ENCODE measurements at places on chromosomes 12 and 14.

DNA sequence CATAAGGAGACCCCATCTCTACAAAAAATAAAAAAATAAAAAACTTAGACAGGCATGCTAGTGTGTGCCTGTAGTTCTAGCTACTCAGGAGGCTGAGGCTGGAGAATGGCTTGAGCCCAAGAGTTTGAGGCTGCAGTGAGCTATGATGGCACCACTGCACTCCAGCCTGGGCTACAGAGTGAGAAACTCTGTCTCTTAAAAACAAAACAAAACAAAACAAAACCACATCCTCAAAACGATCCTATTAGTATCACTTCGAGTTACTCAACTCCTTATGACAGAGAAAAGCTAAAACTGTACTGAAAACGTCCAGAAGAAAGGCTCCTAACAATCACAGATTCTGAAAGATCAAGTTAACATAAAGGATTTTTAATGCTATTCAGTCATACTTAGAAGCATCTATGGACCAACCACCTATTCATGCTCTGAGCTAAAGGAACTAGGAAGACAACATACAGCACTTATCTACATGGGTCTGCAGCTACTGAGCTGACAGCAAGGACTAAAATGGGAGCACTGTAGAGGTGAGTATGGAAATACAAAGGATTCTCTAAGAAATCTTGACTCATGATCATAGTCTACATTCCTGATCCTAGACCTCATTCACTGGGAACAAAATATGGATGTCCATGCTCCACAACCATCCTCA is 75.3 kb upstream of the DUSP6 start:
- no peak for DNase-seq

- DNase-seq = peak; percentile 24
Observed at GRCh38 chr14:87615822-87616679, 376.9 kb downstream of the GALC start.

- no peak for DNase-seq
Observed at GRCh38 chr12:67415473-67415872, 146.3 kb downstream of the CAND1 start.

GRCh38 chr12:65389436-65389835 is 111.0 kb downstream of the MSRB3 start:
- DNase-seq = no peak

- DNase-seq = no peak
Observed at GRCh38 chr12:94248582-94248981, 100.2 kb downstream of the PLXNC1 start.

DNA sequence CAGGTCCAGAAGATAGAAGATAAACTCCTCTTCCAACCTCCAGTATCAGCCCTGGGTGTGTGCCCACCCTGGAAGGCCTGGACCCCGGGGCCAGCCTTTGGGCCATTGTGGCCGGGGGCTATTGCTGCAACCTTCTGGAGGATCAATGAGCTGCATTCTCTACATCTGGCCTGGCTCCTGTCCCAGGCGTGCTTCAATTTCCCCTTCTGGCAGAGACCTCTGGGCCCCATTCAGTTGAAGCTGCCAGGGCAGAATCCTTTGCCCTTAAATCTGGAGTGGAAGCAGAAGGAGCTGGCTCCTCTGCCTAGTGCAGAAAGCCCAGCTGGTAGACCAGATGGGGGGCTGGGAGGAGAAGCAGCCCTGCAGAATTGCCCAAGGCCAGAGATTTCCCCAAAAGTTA is 10.0 kb downstream of the NYNRIN start:
- DNase-seq = no peak

DNA sequence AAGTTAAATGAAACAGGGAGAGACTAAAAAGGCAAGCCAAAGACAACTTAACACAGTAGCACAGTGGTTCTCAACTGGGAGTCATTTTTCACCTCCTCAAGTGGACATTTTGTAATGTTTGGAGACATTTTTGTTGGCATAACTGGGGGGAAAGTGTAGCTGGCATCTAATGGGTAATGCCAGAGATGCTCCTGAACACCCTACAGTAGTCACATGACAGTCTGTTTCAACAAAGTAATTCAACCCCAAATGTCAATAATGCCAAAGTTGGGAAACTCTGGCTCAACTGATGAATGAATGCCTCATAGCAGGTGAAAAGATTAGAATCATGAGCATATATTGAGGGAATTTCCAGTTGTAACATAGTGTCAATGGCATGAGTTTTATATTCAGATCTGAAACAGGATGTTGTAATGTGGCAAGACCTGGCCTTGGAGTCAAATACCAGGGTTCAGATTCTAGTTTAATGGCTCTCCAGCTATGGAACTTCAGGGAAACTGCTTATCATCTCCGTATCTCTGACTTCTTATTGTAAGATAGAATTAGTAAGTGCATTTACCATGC is 2.4 kb upstream of the OR4K5 start:
- no peak for DNase-seq

DNA sequence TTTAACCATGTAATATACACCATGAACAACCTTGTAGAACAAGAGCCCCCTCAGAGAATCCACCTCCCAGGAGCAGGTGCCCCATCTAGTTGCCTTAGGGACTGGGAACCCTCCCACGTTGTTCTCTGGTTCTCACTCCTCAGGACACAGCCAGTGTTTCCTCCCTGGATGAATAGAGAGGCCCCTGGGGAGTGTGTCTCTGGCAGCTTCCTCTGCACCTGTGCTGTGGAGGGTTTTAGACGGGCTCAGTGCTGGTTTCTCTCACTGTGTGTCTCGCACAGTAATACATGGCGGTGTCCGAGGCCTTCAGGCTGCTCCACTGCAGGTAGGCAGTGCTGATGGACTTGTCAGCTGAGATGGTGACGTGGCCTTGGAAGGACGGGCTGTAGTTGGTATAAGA is 581.3 kb downstream of the TMEM121 start:
- no peak for DNase-seq

DNA sequence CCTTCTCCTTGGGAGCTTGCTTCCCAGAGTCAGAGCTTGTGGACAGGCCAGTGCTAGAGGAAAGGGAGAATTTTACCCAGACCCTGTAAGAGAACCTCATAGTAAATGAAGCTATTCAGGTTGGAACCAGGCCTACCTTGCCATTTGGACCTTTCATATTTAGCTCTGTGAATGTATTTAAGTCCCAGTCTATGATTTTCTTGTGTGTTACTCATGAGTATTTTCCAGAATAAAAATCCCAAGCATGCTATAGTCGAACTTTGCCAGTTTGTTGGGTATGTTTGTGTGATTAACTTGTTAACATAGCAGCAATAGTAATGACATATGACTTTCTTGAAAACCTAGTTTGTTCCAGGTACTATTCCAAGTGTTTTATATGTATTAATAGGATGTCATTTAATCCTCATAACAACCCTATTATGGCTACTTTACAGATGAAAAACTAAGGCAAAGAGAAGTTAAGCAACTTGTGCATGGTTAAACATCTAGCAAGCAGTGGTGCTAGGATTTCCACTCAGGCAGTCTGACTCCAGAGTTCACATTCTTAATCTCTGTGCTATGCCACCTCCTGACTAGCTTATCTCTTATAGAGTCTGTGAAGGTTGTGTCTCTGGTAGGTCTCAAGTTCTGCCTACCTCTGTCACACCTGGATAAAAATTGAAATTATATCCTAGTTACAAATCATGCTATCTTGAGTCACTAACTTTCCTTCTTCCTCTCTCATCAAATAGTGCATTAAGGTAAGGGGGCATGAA is 47.9 kb upstream of the GARIN2 start:
- DNase-seq = no peak

DNA sequence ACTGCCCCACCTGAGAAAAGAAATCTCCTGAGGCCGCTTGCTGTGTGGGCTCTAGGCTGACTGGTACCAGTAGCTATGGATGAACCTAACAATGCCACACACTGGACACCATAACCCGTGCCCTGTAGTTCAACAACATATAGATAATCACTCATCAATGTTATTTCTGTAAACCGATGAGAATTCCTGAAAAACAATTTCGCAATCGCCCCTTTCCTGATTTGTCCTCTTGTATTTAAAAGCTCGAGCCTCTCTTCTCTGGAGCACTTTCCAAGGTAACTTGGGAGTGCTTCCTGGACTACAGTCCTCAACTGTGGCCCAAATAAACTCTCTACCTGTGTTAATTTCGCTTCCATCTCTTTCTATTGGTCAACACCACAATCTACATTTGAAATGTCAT is 26.1 kb upstream of the PPP2R5C start:
- no peak for DNase-seq

DNA sequence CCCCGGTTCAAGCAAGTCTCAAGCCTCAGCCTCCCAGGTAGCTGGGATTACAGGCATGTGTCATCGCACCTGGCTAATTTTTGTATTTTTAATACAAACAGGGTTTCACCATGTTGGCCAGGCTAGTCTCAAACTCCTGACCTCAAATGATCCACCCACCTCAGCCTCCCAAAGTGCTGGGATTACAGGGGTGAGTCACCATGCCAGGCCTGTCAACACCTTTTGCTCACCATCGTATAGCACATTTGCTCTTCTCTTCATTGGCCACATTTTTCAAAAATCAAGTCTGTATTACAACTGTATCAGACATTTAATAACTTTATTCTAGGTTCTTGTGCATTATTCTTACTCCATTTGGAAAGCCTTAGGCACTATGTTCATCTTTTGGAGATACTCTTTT is 50.3 kb downstream of the BCAT1 start:
- DNase-seq = no peak

DNA sequence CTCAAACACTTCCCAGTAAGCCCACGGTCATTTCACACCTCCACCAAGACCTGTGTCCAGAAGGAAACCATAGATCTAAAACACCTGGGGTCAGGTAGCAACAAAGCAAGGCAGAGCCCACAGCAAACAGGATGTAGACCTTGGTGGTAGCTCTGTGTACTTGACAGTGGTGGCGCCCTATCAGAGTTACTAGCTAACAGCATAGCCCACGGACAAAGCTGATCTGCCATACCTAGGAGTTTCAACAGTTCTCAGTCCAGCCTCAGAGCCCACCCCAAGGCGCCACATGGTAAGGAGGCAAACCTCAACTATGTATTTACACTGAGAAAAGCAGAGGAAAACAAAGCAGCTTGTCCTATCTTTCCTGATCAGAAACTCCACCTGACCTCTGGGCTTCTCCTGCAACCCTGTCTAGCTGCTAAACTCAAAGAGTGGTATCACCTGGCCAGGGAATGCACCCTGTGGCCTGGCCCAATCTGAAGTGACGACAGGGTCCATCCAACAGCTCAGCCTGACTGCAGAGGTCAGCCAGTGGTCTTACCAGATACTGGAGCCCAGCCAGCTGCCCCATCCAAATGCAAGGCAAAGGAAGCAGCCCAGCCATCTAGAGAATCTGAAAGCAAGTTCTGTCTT is 46.3 kb downstream of the STON2 start:
- DNase-seq = no peak

GRCh38 chr12:58420503-58420902 is 479.1 kb downstream of the ATP23 start:
- no peak for DNase-seq

DNA sequence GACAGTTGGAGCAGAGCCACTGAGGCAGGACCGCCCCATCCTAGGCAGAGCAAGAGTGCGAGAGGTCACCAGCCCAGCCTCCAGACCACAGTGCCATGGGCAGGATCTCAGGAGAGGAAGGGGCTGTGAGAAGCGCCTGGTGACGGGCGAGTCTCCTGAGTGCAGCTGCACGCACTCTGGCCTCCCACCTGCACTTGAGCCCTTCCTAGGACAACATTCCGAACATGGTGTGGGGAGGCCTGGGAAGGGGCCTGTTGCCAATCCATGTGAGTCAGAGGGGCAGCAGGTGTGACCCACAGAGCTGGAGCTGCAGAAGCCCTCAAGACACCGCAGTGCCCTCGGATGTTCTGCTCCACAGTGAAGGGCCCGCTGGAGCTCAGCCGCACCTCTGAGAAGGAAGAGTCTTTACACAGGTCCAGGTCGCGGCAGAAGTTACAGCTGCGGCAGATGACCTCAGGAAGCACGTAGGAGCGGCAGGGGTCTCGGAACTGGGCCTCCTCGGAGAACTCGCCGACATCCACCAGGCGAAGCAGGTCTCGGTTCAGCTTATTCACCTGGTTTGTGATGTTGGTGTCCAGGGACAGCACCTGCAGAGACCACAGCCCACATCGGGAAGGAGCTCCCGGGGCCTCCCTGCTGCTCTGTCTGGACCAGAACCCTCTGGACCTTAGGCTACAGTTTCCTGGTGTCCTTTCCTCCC is 7.3 kb downstream of the P2RX2 start:
- no peak for DNase-seq

- no peak for DNase-seq
Observed at GRCh38 chr12:75115748-75116147, 93.9 kb downstream of the KCNC2 start.

DNA sequence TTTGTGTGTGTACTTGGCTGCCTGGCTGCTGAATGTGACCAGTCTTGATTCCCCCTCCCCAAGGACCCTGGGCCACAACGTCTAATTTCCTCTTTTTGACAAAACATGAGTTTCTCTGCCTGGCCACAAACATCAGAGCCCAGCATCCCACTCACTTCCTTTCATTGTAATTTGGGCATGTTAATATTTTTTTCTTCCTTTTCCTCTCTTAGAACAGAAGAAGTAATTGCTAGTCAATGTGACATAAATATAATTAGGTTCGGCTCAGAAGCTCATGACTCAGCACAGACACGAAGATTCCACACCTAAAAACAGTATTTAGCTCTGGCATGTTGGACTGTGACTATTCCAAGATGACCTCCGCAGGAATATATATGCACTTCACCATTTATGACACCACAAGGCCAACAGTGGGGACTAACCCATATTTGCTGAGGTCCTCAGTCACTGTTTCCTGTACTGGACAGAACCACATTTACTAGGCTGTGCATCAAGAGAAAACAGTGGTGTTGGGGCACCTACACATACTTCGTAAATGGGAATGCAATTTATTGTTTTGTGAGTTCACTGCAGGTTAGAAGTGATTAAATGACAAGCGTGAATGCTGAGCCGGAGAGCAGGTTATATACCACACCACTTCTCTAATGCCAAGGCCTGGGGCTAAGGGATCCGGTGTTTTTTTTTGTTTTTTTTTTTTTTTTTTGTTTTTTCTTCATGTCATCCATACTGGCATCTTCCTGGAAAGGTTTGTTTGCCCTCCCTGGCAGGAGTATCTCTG is 4.2 kb downstream of the GSG1 start:
- DNase-seq = no peak

GRCh38 chr14:85461432-85462133 is 68.4 kb upstream of the FLRT2 start:
- DNase-seq = no peak

GRCh38 chr12:131603939-131604795 is 106.7 kb upstream of the SFSWAP start:
- no peak for DNase-seq

All from GM12891 (cell line).